Stimulated activated naive CD8-positive, alpha-beta T cell treated with anti-CD3 and anti-CD28 coated beads, Interleukin-15, Interleukin-2, amounts not matched to agents 100 U/mL and 50 U/mL, for 24 hours (primary cell): ENCODE measurements at places on chromosomes 6 and 20.

DNA sequence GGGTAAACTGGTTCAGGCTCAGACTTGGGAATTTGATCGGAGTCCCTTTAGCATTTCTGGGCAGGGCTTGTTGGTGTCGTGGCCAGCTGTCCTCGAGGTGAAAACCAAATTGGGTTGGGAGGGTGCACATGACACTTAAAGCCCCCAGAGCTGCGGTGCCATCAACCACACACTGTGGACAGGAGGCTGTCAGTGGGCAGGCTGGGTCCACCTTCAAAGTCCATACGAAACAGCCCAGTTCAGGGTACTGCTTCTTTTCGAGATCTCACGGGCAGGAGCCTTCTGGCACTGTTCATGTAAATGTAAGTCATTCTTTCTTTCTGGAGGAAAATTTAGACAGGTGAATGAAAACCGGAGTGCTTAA, 7.0 kb downstream of the SYNJ2 start:
- DNase-seq = no peak

GRCh38 chr20:18683839-18684238, 96.0 kb downstream of the DTD1 start:
- DNase-seq = no peak

- DNase-seq = no peak
Observed at GRCh38 chr6:53920881-53921280, 126.1 kb downstream of the LRRC1 start.

DNA sequence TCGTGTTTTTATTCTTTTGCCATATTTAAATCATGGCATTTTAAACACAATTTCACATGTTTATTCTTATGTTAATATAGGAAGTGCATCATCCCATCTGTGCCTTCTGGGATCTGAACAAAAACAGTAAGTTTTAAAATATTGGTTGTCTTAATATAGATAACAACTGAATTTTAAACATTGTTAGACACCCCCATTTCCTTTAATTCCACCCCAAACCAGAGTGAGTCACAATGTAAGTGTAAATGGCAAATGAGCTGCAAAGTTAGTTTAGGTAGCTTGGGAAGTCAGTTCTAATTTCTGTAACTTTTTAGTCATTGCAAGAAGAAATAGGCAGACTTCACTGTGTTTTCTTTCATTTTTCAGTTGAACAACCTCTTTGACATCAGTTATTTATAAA, 108.0 kb downstream of the ADGRG6 start:
- DNase-seq = no peak

GRCh38 chr6:134162932-134163331, 110.5 kb upstream of the SLC2A12 start:
- no peak for DNase-seq

DNA sequence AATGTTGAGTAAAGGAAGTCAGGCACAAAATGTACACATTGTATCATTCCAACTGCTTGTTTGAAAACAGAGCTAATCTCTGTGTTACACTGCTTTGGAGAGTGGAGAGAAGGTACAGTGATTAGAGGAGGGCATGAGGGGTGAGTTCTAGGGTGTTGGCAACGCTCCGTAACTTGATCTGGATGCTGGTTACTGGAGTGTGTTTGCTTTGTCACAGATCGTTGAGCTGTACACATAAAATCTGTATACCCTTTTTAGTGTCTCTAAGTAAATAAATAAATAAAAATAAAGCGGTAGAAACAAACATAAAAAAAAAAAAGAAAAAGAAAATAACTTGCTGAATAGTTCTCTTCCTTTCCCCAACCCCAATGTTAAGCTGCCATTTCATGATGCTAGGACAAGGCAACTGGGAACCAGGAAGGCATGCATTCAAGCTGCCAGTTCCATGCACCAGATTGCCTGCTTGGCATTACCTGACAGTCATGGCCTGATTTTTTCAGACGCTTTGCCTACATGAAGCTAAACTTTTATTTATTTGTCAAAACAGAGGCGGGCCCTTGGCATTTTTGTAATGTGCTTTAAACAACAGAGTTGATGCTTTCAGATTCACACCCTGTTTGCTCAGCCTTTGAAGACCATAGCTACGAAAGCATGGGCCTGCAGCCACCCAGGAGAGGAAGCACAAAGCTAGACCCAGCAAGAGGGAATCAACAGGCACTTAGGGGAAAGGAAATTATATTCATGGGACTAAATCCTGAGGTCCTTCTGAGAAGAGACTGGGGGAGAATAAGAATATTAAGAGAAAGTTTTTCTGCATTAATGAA, 21.2 kb downstream of the TNFRSF21 start:
- DNase-seq = no peak

DNA sequence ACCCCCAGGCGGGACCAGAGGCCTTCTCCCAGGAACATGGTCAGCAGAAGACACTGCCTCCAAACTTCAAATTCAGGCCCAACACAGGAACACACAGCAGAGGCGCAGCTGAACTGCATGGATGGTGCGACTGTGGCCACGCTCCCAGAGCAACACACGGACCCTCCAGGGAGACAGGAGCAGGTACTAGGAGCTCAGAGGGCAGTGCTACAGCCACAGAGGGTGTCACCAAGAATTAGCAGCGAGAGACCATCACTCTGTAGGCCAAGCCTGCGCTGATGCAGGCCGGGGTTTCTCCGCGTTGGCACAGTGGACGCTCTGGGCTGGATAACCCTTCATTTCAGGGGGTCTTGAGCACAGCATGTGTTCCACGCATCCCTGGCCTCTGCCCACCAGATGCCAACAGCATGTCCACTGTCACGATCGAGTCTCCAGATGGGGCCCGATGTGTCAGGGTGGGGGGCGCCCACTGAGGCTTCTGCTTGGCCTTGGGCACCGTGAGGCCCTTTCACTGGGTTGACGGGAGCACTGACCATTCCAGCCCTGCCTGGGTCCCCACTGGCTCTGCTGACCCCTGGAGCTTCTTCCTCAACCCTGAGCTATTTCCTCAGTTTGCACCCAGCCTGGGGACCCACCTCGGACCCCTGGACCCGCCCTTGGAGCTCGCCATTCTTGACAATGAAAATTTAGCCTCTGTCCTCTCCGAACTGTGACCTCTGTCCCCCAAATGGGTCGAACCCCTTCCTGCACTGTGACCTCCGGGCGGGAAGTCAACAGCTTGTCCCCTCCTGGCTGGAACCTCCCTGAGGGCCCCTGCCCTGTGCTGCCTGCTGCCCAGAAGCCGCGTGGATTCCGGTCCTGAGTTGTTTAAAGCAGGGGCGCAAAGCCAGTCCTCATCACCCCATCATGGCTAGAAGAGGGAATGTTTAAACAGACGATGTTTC, 239.4 kb downstream of the DLL1 start:
- DNase-seq = no peak

GRCh38 chr6:139635401-139636130, 261.1 kb upstream of the CITED2 start:
- DNase-seq = no peak
